K562 (cell line): ENCODE measurements at places on chromosomes 2 and 18. TPM values are rescaled to one million over a fixed set of nuclear protein-coding genes. Genes with fewer than 3 reads are reported as not detected.

DNA sequence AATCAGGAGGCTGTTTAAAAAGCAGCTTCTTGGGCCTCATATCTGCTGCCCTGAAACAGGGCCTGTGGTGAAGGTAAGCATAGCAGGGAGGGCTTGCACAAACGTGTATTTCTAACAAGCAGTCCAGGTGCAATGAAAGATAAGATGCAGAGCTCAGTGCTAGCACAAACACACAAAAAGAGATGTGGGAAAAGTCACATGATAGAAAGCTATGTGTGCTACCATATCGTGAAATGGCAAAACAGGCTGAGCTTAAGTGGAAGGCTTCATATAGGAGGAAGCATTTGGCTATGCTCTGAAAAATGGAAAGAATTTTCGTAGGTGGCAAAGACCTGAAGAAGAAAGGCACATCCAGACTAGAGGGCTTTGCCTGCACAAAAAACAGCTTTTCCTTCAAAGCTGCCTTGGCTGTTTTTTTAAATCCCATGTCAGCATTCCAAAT lies 10.2 kb downstream of the RSAD2 start:
- H3K4me1 ChIP-seq, result peaks cover 20% of the 10 kb centered on the region
- H3K36me3 ChIP-seq, result no peaks in the 10 kb centered on the region
- H3K27me3 ChIP-seq, result no peaks in the 10 kb centered on the region
- peak; percentile 94 for DNase-seq
- no peak overlapping the region for H3K4me3 ChIP-seq
- H3K27ac ChIP-seq, result peak overlapping the region; percentile 73

DNA sequence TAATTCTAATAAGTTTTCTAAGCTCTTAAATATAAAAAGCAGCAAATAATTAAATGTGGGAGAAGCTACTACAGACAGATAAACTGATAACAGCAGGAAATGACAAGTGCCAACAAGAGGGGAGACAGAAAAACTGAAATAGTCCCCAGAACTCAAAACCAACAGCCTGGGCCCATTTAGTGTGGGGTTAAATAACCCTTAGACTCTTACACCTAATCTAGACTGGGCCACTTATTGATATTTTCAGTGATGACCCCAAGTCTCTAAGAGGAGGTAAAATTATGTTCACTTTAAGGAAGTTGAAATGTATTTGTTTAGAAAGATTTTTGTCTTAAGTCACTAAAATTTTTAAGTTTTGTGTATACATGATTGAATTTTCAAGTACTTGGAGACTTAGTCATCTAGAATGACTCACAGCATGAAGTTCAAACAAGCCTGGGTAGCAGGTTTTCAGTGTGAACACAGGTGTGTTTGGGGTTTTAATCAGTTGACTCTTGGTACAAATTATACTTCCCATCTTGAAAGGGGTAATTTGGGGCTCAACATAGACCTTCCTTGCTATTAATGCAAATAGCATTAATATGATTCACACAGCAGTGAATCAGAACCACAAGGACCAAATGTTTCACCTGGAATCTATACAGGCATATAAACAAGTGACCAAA lies 54.9 kb upstream of the MYO3B start:
- no peak for DNase-seq
- no peak overlapping the region for H3K27ac ChIP-seq
- H3K4me1 ChIP-seq, result no peaks in the 10 kb centered on the region; the same call in 1 of the 2 replicates
- H3K4me3 ChIP-seq, result no peak overlapping the region
- no peaks in the 10 kb centered on the region for H3K27me3 ChIP-seq

GBX2 gene
- total RNA-seq, result 0.53 and 0.54 TPM in 2 replicates

- no peak overlapping the region for H3K27ac ChIP-seq
- H3K4me1 ChIP-seq, result no peaks in the 10 kb centered on the region
- H3K4me3 ChIP-seq, result no peak overlapping the region
- H3K27me3 ChIP-seq, result peaks cover 7% of the 10 kb centered on the region; the same call in 1 of the 2 replicates
- H3K36me3 ChIP-seq, result no peaks in the 10 kb centered on the region
These were observed 116.6 kb upstream of the MSH6 start for GRCh38 chr2:47666332-47666731.

- no peak overlapping the region for H3K27ac ChIP-seq
- no peak for DNase-seq
- H3K36me3 ChIP-seq, result no peaks in the 10 kb centered on the region; the same call in 2 of the 3 replicates
- H3K4me1 ChIP-seq, result peaks cover 6% of the 10 kb centered on the region; the same call in 2 of the 3 replicates
- H3K27me3 ChIP-seq, result no peaks in the 10 kb centered on the region
- no peak overlapping the region for H3K4me3 ChIP-seq
These were observed 13.1 kb upstream of the ACTR3 start for GRCh38 chr2:113876503-113877387.

RAB17 gene
- 0.13 and 0.16 TPM in 2 replicates for total RNA-seq

GRCh38 chr18:9861157-9861556 lies 24.6 kb upstream of the TXNDC2 start:
- DNase-seq, result no peak
- H3K27me3 ChIP-seq, result no peaks in the 10 kb centered on the region
- no peak overlapping the region for H3K27ac ChIP-seq
- peaks cover 31% of the 10 kb centered on the region; the same call in 2 of the 3 replicates for H3K36me3 ChIP-seq
- no peak overlapping the region for H3K4me3 ChIP-seq

DNA sequence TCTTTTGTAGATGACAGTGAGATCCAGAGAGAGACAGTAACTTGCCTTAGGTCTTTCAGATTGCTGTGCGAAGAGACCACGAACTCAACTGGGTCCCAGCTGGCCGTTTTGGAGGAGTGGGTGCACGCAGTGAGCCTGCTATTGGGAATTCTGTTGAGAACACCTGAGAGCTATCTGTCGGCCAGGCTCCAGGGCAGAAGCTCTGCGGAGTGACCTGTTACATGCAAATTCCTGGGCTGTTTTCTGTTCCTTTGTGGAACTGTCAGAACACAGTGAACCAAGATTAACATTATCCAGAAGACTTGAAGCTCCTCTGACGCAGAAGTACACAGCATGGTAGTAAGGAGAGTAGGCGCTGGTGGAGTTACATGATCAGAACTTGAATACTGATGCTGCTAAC lies 99.5 kb upstream of the LMAN1 start:
- H3K27ac ChIP-seq, result no peak overlapping the region
- no peak overlapping the region for H3K4me3 ChIP-seq
- peaks cover 13% of the 10 kb centered on the region for H3K27me3 ChIP-seq
- H3K36me3 ChIP-seq, result no peaks in the 10 kb centered on the region

CFAP65 gene
- total RNA-seq, result not detected in 2 replicates

RAD51AP2 gene
- total RNA-seq, result not detected in 2 replicates

SERPINB3 gene
- not detected in 2 replicates for total RNA-seq

TMEM198 gene
- total RNA-seq, result 2.4 and 3.8 TPM in 2 replicates

GRCh38 chr2:110853516-110853915 lies 121.1 kb downstream of the ACOXL start:
- no peak overlapping the region for H3K27ac ChIP-seq
- no peaks in the 10 kb centered on the region for H3K36me3 ChIP-seq
- peak; percentile 42 for DNase-seq
- H3K4me3 ChIP-seq, result no peak overlapping the region

- no peak overlapping the region for H3K4me3 ChIP-seq
- no peak overlapping the region for H3K27ac ChIP-seq
- no peaks in the 10 kb centered on the region for H3K27me3 ChIP-seq
- peaks cover 71% of the 10 kb centered on the region for H3K36me3 ChIP-seq
- H3K4me1 ChIP-seq, result no peaks in the 10 kb centered on the region
These were observed 40.0 kb upstream of the CYBRD1 start for GRCh38 chr2:171482308-171482707.

SLC4A5 gene
- 0.42 TPM in 1 of 2 replicates, not detected in the other for total RNA-seq

VWA3B gene
- total RNA-seq, result not detected in 2 replicates

DNA sequence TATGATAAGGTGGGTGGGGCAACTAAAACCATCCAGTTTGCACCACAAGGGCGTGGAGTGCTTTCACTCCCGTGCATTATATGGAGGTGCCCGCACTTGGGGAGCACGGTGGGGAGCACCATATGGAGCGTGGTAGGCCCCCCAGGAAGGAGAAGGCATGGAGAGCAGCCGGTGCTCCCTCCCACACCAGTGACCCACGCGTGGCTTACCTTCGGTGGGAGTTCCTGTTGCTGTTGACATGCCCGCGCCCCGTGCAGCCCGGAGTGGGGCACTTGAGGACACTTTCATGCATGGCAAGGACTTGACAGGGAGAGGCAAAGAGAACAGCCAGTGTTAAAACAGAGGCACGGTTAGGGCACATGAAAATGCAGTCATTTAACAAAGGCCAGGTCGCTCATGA lies 167.5 kb upstream of the PXDN start:
- DNase-seq, result no peak
- H3K27me3 ChIP-seq, result no peaks in the 10 kb centered on the region; the same call in 2 of the 3 replicates
- no peaks in the 10 kb centered on the region for H3K4me1 ChIP-seq
- no peak overlapping the region for H3K4me3 ChIP-seq
- no peaks in the 10 kb centered on the region for H3K36me3 ChIP-seq

DNA sequence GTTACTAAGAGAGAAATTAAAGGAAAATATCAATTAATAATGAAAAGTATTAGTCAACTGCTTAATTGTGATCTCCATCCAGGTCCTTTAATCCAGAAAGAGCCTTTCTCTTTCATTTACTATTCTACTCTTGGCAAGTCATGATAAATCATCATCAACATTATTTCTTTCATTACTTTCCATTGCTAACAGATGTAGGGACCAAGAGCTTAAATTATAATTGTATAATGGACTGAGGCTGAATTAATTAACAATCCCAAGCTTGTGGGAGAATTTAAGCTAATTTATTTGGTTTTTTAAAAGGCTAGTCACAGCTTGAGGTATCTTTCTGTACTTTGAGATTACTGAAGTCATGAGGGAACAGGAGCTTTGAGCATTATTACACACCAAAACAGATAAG lies 223.9 kb downstream of the ERBB4 start:
- no peaks in the 10 kb centered on the region for H3K36me3 ChIP-seq
- no peak overlapping the region for H3K4me3 ChIP-seq
- no peak overlapping the region for H3K27ac ChIP-seq
- H3K4me1 ChIP-seq, result no peaks in the 10 kb centered on the region

DNA sequence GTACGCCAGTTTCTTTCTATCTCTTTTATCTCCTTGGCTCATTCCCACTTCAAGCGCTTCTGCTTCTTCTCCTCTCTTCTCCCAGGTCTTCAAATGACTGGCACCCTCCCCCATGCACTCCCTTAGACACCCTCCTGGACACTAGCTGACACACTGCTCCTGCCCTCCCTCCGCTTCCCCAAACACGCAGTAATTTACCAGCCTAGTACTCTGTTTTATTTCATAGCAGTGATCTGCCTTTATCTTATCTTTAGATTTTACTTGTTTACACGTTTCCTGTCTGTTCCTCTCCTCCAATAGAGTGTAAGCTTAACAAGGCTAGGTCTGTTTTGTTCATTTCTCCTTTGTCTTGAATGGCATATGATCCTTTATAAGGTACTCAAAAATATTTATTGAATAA lies 93.9 kb downstream of the SCN3A start:
- no peak for DNase-seq
- H3K4me3 ChIP-seq, result no peak overlapping the region
- no peaks in the 10 kb centered on the region for H3K36me3 ChIP-seq
- H3K27ac ChIP-seq, result no peak overlapping the region
- H3K27me3 ChIP-seq, result no peaks in the 10 kb centered on the region
- no peaks in the 10 kb centered on the region for H3K4me1 ChIP-seq

DNA sequence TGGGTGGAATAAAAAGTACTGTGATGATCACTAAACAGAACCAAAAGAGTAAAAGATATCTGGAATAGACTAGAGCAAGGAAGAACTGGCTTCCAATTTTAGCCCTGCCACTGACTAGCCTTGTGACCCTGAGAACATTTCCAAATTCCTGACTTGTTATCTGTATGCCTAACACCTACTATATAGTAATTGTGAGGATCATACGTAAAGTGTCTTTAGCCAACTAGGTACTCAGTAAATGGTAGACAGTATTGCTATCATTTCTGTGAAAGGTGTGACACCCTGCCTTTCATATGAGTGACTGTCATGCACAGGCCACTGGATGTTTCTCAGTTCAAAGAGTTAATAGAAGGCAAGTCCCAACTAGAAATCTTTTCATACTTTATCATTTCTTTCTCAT lies 29.8 kb downstream of the CYTIP start:
- H3K4me3 ChIP-seq, result no peak overlapping the region
- no peak for DNase-seq
- 0 out of 2 replicates have a peak, but pooled peaks cover 4% of the 10 kb centered on the region for H3K27me3 ChIP-seq

DYNC2LI1 gene
- total RNA-seq, result 12.5 and 14.1 TPM in 2 replicates

GRCh38 chr2:3180082-3180908 lies 197.3 kb downstream of the EIPR1 start:
- no peak overlapping the region for H3K27ac ChIP-seq
- no peaks in the 10 kb centered on the region for H3K4me1 ChIP-seq
- no peak for DNase-seq
- no peaks in the 10 kb centered on the region for H3K27me3 ChIP-seq
- no peak overlapping the region for H3K4me3 ChIP-seq
- no peaks in the 10 kb centered on the region for H3K36me3 ChIP-seq
